ENCODE measurements at places on chromosomes 1 and 21.

- no peak for DNase-seq
These were observed 97.1 kb upstream of the DAB1 start for GRCh38 chr1:57520743-57521515.

- DNase-seq: no peak
These were observed 3.4 kb upstream of the OR10K1 start for GRCh38 chr1:158458263-158458662.

DNA sequence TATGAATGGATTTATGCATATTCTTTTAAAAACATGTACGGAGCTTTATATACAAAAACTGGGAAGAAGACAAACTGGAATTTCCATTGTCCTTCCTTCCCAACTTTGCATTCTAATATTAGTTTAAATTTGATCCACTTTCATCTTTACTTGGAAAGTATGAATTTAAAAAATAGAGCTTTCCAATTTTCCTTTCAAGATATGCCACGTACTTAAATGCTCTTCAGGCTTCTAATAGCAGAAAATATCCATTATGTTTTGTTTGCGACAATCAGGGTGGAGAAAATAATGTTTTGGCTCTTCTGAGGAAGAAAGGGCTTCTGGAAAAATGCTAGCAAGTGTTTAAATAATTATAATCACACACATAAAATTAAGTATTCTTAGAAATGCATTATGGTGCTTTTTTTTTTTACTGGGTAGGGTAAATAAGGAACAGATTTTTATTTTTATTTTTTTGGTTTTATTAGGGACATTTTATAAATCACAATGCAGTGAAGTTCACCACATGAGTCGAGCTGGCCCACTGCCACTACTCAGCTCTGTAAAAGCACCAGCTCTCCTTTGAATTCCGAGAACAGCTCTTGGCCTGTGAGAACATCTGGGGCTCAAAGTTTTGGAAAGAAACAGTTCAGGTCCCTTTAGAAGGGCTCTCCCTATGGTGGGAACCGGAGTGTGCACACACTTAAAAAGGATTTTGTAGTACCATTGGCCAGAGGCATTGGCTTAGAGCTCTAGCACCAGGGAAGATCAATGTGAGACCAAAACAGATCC, 287.4 kb upstream of the LYPLAL1 start:
- no peak for DNase-seq

DNA sequence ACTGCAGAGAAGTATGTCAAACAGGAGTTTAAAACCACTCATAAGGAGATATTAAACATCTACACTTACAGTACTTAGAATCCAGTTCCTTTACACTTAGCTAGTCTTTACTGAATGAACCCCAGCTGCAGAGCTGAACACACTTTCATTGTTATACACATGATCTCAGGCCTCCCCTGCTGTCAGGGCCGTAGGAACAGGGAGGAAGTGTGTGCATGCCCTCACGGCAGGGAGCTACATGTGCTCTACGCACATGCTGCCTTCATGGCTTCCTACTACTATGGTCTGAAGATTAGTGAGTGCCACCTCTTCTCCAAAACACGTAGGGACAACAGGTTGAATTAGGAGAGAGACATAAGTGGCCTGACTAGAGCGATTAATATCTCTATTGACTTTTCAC, 191.5 kb downstream of the SIPA1L2 start:
- DNase-seq: no peak

- DNase-seq: no peak
These were observed 119.7 kb downstream of the TGFB2 start for GRCh38 chr1:218464871-218465270.

- DNase-seq: peak; percentile 79
These were observed 10.0 kb upstream of the ARHGAP29 start for GRCh38 chr1:94247138-94248094.

GRCh38 chr1:7989762-7990428, 28.4 kb downstream of the PARK7 start:
- no peak for DNase-seq

DNA sequence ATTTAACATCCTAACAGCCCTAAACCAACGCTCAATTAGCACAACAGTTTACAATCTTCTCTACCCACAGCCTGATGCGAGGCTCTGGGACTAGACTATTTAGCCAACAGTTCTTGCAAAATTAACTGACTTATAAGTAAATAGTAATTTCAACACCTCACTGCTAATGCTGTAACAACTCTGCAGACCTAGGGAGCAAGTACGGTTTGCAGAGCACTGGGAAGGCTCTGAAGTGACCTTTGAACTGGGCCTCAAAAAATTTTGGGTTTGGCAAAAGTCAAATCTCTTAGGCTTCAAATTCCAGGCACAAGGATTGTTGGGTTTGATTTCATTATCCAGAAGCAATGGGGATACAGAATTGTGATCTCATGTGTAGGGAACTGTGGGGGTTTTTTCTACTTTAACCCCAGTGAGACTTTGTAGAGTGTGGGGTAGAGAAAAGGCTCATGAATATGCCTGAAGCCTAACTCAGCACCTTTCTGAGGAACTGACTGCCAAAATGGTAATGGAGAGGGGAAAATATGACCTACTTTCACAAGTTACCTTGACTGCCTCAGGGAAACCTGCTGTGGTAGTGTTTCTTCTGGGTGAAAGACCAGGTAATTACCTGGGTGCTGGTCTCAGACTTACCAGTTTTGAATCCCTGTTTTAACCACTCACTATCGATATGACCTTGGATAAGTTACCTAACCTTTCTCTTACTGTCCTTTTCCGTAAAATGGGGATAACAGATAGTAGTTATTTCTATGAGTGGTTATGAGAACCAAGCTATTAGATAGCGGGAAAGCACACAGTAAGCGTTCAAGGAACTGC, 889 bp upstream of the TXLNA start:
- DNase-seq: no peak

GRCh38 chr1:10484521-10484920, 9.8 kb downstream of the PEX14 start:
- no peak for DNase-seq

GRCh38 chr21:20311234-20311787, 686.9 kb upstream of the NCAM2 start:
- DNase-seq: no peak

- no peak for DNase-seq
These were observed 31.3 kb downstream of the SLC1A7 start for GRCh38 chr1:53111073-53111556.

GRCh38 chr1:50421768-50422674, 1.2 kb downstream of the DMRTA2 start:
- DNase-seq: no peak

DNA sequence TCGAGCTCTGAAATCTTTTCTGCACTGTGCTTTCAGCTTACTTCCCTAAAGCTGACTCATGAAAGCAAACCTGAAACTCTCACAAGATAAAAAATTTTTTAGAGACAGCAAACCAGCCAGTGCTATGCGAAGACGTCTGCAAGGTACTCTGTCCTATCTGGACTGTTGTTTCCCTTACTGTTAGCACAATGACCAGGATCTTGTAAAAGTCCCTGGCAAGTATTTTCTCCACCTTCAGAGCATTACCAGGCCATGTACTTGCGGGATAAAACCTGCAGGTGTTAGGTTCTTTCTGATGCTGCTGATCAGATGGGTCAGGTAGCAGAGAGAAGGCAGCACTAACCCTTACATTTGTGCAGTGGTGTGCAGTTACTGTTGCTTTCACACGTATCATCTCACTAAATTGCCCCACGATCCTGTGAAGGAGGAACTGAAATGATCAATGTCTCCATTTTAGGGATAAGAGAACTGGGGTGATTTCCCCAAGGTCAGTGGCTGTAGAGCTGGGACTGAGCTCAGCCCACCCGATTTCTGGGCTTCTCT, 56.6 kb downstream of the PLXNA2 start:
- DNase-seq: no peak

DNA sequence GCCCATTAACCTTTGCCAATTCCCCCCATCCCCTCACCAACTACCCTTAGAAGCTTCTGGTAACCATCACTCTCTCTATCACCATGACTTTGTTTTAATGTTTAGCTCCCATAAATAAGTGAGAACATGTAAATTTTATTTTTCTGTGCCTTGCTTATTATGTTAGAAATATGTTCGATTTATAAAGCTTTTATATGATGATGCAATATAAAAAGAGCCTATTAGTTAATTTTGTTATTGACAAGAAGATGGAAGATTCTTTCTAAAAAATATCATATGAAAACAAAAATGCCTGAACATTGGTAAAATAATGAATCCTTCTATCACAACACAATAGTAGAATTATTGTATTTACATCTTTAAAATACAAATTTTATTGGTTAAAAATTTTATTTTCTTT, 836.1 kb upstream of the TMPRSS15 start:
- DNase-seq: no peak

DNA sequence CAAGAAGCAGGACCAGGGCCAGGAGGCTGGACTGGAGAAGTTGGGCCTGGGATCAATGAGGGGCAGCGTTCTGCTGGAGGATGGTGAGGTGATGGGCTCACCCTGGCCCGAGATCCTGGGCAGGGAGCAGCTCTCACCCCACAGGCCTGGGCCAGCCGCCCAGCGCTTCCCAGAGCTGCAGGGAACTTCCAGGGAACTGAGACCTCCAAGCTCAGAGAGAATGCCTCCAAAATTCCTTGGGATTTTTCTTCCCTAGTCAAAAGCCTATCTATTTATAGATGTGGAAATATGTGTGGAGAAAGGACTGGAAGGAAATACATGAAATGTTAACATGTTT, 121.2 kb downstream of the SPSB1 start:
- no peak for DNase-seq

GRCh38 chr1:169427081-169427641, at the start of gene CCDC181:
Gene CCDC181 (minus strand): TSS chr1:169427474. CDS start chr1:169424927, 2,547 bp downstream.
- peak; percentile 6 for DNase-seq

- no peak for DNase-seq
These were observed 89.2 kb downstream of the JAK1 start for GRCh38 chr1:64877151-64877550.

GRCh38 chr1:9731561-9731960, 80.0 kb downstream of the PIK3CD start:
- no peak for DNase-seq

DNA sequence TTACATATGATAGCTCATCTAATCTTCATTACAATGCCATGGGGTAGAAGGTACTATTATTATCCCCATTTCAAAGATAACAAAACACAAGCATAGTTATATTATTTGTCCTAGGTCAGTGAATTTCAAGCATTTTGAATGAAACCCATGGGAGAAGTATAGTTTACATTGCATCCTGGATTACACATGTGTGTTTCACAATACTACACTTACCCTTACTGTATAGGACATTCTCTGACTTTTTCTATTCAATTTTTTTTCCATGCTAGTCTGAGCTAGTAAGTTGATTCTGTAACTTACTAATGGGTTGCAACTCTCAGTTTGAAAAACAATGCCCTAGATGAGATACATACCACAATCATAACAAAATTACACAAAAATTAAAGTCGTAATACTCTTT, 8.7 kb upstream of the GPX7 start:
- DNase-seq: no peak

DNA sequence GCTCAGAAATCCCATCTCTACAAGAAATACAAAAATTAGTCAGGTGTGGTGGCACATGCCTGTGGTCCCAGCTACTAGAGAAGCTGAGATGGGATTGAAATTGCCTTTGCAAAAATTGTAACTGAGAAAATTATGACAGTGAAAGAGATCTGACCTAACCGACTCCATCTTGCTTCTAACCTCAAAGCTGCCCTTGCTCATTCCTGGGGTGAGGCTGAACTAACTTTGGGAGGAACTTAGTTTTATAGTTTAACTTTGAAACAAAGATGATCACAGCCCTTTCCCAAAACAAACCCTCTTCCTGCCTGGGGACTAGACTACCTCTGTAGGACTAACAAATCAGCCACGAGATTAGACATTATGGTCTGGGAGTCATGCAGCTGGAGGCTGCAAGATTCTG, 33.8 kb upstream of the ERO1B start:
- no peak for DNase-seq

DNA sequence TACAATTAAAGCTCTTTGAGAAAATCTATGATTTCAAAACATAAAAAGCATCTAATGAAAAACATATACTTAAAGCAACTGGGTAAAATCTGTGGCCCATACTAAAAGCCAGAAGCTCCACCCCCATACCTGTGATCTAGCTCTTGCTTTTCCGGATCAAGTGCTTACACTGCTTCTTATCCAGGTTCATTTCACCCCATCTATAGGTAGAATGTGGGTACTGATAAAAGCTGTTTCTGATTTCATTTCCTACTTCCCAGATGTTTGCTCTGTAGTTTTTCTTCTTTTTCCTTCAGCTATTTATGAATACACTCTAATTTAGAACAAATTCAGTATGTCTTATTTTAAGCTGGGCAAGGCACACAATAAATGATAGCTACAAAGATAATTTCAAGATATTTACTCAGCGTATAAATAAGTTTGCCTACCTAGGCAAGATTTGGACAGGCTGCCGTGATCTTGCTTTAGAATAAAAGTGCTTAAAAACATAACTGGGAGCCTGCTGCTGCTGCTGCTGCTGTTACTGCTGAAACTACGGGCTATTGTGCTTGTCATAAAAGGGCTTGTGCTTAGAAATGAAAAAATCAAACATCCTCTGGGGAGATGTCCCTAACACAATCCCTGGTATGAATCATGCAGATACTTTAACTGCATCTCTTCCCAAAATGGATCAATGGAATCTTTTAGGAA, 2.1 kb downstream of the SIPA1L2 start:
- DNase-seq: peak; percentile 35

GRCh38 chr1:3702528-3702927, 49.7 kb upstream of the CCDC27 start:
- no peak for DNase-seq

DNA sequence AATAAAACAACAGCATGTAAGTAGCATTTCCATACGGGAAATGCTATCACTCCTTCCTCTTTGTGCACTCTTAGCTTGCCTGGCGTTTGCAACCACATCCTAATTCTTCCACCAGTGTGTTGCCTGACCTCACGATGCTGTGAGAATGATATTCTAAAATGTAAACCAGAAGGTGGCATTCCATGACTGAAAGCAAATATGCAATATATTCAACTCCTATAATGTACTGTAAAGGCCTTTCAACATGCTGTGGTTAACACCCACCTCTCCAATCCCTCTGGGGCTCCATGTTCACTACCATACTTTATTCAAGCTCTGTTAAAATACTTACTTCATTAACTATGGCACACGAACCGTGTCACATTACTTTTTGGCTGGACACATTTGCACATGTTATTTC, 420.6 kb upstream of the DEPDC1 start:
- no peak for DNase-seq

GRCh38 chr1:41386196-41386663, 25.0 kb downstream of the FOXO6 start:
- DNase-seq: no peak

Data from K562 (cell line).